HFFc6 (cell line): ENCODE measurements at places on chromosomes 5 and 9.

- peak; percentile 35 for DNase-seq
Observed at GRCh38 chr9:78856144-78856543, 559.2 kb downstream of the PSAT1 start.

GRCh38 chr5:132407970-132408369 lies 38.5 kb downstream of the SLC22A5 start:
- no peak for DNase-seq

DNA sequence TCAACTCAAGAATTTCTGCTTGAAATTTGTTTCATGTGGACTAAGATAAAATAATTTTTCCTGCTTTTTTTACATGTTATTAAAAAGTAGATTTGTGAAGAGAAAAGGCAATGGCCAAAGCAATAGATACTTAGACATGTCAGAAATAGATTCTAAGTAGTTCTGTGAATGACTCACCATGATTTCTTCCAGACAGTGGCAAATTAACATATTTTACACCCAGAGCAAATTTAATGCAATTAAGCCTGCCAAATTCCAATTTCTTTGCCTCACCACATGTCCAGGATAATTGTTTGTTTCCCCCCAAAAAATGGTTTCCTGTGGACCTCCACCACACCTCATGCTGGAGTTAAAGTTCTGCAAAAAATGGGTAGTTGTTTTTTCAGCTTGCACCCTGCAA lies 651.4 kb downstream of the CETN3 start:
- no peak for DNase-seq

- DNase-seq = no peak
Observed at GRCh38 chr5:135120951-135121350, 86.9 kb upstream of the PITX1 start.

GRCh38 chr5:36252722-36253365 lies 11.1 kb upstream of the NADK2 start:
- no peak for DNase-seq

- DNase-seq = no peak
Observed at GRCh38 chr5:7548596-7548995, 152.7 kb downstream of the ADCY2 start.
